ENCODE measurements at places on chromosomes 2 and 18.

- DNase-seq: no peak
Measured at GRCh38 chr2:213175673-213176247, 24.3 kb upstream of the IKZF2 start.

DNA sequence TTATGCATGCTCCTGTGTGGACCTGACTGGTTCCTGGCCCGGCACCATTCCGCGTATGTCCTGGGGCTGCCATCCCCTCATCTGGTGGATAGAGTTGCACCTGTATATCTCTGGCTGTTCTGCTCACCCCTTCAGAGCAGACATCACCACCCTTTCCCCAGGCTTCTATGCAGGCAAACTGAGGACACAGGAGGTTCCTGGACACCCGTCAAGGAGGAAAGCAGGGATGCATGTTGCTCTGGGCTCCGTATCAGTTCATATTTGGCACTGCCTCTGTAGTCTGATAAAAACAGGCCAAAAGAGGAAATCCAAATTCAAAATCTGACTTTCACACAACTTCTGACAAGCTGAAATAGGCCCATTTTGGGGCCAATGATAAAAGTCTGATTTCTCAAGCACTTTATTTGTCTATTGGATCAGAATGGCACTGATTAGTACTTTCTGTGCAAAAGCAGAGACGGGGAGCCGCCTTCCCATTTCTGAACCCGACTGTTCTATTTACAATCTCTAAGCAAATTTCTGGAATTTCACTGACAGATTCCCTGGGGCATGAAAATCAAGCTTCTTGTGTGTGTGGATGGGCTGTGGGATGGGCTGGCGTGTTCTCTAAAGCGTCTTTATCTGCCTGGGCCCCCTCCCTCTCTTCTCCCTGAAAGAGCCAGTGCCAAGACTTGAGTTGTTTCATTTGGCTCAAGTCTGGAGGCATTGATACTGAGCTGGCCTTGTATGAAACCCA is 96.9 kb downstream of the SETBP1 start:
- DNase-seq: no peak

GRCh38 chr18:48775372-48776155 is 175.2 kb downstream of the SMAD7 start:
- no peak for DNase-seq

DNA sequence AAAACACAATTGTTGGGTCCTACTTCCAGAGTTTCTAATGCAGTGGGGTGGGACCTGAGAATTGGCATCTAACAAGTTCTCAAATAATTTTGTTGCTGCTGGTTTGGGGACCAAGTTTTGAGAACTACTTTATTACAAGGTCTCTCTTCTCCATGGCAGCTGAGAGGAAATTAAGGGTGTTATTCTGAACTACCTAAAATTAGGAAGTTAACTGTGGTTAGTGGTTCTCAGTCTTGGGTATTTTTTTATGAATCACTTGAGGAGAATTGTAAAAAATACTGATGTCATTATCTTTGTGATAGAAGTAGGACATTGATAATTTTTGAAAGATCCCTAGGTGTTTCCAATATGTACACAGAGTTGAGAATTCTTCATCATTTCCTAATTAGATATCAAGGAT is 210.2 kb downstream of the MC4R start:
- no peak for DNase-seq

DNA sequence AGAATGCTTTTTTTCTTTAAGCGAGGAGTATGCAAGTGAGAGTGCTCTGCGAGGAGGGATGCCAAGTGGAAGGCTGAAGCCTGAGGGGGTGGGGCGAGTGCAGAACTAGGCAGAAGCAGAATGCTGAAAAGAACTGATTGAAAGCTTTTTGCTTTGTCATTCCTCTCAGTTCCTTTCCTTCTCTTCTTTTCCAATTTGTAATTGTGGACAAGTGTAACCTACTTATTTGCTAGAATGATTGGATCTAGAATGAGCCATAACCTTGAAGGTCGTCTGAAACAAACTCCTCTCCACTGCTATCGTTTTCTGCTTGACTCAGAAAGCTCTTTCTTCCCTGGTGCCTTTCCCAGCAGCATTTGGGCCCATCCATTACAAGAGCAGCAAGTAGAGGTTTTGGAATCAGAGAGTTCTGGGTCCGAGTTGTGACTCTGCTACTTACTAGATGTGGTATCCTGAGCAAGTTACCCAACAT is 115.3 kb downstream of the METTL8 start:
- no peak for DNase-seq

DNA sequence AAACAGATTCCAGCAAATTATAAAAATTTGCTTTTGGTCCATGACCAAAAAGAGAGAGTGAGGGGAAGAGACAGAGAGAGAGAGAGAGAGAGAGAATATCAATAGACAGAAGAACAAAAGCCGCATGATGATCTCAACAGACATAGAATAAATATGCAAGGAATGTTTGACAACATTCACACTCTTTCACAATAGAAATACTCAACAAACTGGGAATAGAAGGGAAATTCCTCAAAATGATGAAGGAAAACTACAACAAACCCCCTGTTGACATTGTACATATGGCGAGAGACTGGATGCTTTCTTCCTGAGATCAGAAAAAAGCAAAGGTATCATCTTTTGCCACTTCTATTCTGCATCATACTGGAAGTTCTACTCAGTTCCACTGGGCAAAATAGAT is 309.7 kb downstream of the RAD51AP2 start:
- DNase-seq: no peak

GRCh38 chr2:26968001-26968400 is 2.4 kb upstream of the MAPRE3 start:
- no peak for DNase-seq

All from activated T-helper 1 cell treated with Interleukin-2 at 50 U/mL for 16 hours (primary cell).